CD4-positive, alpha-beta T cell (primary cell): ENCODE measurements at places on chromosomes 12 and 14. TPM values are rescaled to one million over a fixed set of nuclear protein-coding genes. Genes with fewer than 3 reads are reported as not detected.
A peak's percentile ranks its signal among the peaks of the same experiment; 100 is the strongest.

The TOMM20L gene
- not detected for total RNA-seq

The LRFN5 gene
- not detected for total RNA-seq

The DHRS1 gene
- 23.5 TPM for total RNA-seq

The GAPDH gene
- total RNA-seq = 498 TPM

The TAS2R7 gene
- not detected for total RNA-seq

The GAS2L3 gene
- 0.22 TPM for total RNA-seq

The ALX1 gene
- not detected for total RNA-seq

The ITGA5 gene
- total RNA-seq = 143 TPM

- H3K4me3 ChIP-seq = no peak overlapping the region
- no peak overlapping the region for H3K27ac ChIP-seq
- H3K4me1 ChIP-seq = no peaks in the 10 kb centered on the region
- H3K27me3 ChIP-seq = peaks cover 6% of the 10 kb centered on the region
Observed at GRCh38 chr12:71567537-71567936, 96.1 kb downstream of the ZFC3H1 start.

DNA sequence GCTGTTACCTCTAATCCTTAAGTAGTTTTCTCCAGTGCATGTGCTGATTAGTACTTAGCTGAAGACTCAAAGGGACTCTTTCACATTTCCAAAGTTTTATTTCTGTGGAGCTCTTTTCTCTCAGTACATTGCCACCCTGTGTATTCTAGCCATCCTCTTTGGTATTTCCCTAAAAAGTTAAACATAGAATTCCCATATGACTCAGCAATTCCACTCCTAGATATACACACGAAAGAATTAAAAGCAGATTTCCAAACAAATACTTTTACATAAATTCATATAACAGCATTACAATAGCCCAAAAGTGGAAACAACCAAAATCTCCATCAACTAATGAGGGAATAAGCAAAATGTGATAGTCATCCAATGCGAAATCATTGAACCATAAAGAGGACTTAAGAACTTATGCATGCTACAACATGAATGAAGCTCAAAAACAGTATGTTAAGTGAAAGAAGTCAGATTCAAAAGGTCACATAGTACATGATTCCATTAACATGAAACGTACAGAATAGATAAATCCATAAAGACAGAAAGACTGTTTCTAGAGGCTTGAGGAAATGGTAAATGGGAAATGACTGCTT, 9.0 kb upstream of the NOVA1 start:
- no peaks in the 10 kb centered on the region for H3K4me1 ChIP-seq
- no peak overlapping the region for H3K4me3 ChIP-seq
- H3K36me3 ChIP-seq = no peaks in the 10 kb centered on the region
- DNase-seq = no peak
- H3K27ac ChIP-seq = no peak overlapping the region

GRCh38 chr14:99026471-99026870, 245.5 kb downstream of the BCL11B start:
- H3K4me1 ChIP-seq = peaks cover 12% of the 10 kb centered on the region
- H3K4me3 ChIP-seq = no peak overlapping the region
- H3K36me3 ChIP-seq = no peaks in the 10 kb centered on the region
- H3K27ac ChIP-seq = no peak overlapping the region

DNA sequence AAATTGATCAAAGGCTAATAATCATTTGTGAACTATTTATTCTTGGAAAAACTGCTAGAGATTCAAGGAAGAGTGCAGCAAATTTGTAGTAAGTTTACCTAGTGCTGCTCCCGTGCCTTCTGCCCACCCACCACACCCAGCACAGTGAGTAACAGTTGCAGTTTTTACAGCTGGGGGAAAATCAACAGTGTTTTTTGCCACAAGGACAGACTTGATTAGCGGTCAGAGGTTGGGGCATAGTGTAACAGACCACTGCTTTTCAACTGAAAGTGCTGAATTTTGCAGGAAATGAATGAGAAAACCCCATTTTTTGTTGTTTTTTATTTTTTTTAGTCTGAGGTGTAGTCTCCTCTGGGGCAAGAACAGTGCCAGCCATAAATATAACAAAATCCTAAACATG, 7.5 kb upstream of the KLRK1 start:
- DNase-seq = no peak
- H3K27me3 ChIP-seq = peaks cover 6% of the 10 kb centered on the region
- no peaks in the 10 kb centered on the region for H3K4me1 ChIP-seq

DNA sequence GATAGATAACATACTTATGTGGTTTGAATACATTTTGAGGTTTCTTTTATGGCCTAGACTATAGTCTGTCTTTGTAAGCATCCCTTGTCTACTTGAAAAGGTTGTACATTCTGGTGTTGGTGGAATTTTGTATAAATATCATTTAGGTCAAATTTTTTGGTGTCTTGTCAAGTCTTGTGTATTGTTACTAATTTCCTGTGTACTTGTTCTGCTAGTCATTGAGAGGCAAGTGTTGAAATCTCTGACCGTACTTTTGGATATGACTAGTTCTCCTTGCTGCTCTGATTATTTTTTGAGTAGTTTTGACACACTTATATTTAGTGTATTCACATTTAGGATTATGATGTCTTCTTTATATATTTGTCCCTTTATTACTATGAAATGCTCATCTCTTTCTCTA, 219.6 kb downstream of the CCDC91 start:
- H3K4me3 ChIP-seq = no peak overlapping the region
- H3K27ac ChIP-seq = no peak overlapping the region
- DNase-seq = no peak
- H3K27me3 ChIP-seq = no peaks in the 10 kb centered on the region
- H3K4me1 ChIP-seq = no peaks in the 10 kb centered on the region

- H3K27ac ChIP-seq = no peak overlapping the region
- no peaks in the 10 kb centered on the region for H3K36me3 ChIP-seq
- peaks cover 77% of the 10 kb centered on the region for H3K4me1 ChIP-seq
- DNase-seq = no peak
- no peaks in the 10 kb centered on the region for H3K27me3 ChIP-seq
Observed at GRCh38 chr12:666766-667308, 3.6 kb upstream of the NINJ2 start.

GRCh38 chr12:121427556-121428050, 27.7 kb downstream of the RNF34 start:
- H3K4me1 ChIP-seq = no peaks in the 10 kb centered on the region
- no peak overlapping the region for H3K4me3 ChIP-seq
- DNase-seq = no peak
- H3K36me3 ChIP-seq = peaks cover 82% of the 10 kb centered on the region

DNA sequence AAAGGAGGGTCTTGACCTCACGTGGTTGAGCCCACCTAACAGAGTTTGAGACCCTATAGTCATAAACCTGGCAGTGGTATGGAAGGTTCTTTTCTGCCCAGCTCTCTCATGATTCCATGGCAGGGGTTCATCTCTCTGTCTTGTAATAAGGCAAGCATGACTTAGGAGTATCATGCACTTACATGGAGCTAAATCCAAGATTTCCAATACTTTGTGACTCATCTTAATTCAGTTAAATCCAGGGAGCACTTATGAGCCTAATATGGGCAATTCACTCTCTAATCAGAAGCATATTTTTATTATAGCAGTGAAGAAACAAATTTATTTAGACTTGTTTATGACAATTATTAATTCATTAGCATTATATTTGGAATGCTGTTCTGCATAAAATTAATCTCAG, 131.8 kb upstream of the CPSF6 start:
- H3K4me1 ChIP-seq = no peaks in the 10 kb centered on the region
- no peak overlapping the region for H3K4me3 ChIP-seq
- H3K27ac ChIP-seq = no peak overlapping the region
- H3K27me3 ChIP-seq = no peaks in the 10 kb centered on the region

- no peak overlapping the region for H3K27ac ChIP-seq
- H3K27me3 ChIP-seq = peaks cover 22% of the 10 kb centered on the region
- H3K36me3 ChIP-seq = no peaks in the 10 kb centered on the region
- DNase-seq = no peak
- H3K4me3 ChIP-seq = no peak overlapping the region
Observed at GRCh38 chr14:102545461-102546265, 36.1 kb upstream of the ANKRD9 start.

- no peaks in the 10 kb centered on the region for H3K4me1 ChIP-seq
- DNase-seq = no peak
- H3K4me3 ChIP-seq = no peak overlapping the region
- no peaks in the 10 kb centered on the region for H3K36me3 ChIP-seq
- no peaks in the 10 kb centered on the region for H3K27me3 ChIP-seq
Observed at GRCh38 chr14:84234281-84234680, 1295.7 kb upstream of the FLRT2 start.

- H3K27me3 ChIP-seq = no peaks in the 10 kb centered on the region
- H3K4me1 ChIP-seq = no peaks in the 10 kb centered on the region
- no peak for DNase-seq
- H3K4me3 ChIP-seq = no peak overlapping the region
- no peak overlapping the region for H3K27ac ChIP-seq
- H3K36me3 ChIP-seq = no peaks in the 10 kb centered on the region
Observed at GRCh38 chr12:87096082-87096585, 839.9 kb upstream of the MGAT4C start.

GRCh38 chr12:108319277-108320234, 19.6 kb downstream of the CMKLR1 start:
- H3K4me1 ChIP-seq = peaks cover 7% of the 10 kb centered on the region
- no peaks in the 10 kb centered on the region for H3K27me3 ChIP-seq
- DNase-seq = no peak
- H3K36me3 ChIP-seq = no peaks in the 10 kb centered on the region

DNA sequence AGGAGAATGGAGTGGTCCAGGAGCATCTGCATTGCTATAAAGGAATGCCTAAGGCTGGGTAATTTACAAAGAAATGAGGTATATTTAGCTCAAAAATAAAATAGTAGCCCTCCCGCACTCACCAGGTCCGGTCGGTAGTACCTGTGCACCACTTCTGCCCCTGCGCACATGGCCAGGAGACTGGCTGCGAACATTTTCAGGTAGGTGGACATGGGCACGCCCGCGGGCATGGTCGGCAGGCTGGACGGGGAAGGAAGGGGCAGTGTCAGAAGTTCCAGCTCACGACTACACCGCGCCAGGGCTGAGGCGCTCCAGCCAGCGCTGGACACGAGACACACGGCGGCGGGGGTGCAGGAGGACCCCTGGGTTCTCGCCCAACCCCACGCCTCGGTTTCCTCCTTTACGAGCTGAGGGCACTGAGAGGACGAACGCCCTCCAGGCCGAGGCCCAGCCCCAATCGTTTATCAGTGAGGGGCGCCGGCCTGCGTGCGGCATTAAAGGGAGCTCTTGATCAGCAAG, 9.1 kb upstream of the TDG start:
- no peak for DNase-seq
- H3K27ac ChIP-seq = peak overlapping the region; percentile 64
- H3K4me1 ChIP-seq = peaks cover 25% of the 10 kb centered on the region
- H3K4me3 ChIP-seq = peak overlapping the region; percentile 95
- peaks cover 27% of the 10 kb centered on the region for H3K36me3 ChIP-seq

GRCh38 chr12:95553197-95553943, 2.1 kb upstream of the USP44 start:
- H3K27ac ChIP-seq = peak overlapping the region; percentile 21
- peaks cover 15% of the 10 kb centered on the region for H3K4me1 ChIP-seq
- H3K27me3 ChIP-seq = no peaks in the 10 kb centered on the region
- no peak for DNase-seq
- H3K36me3 ChIP-seq = no peaks in the 10 kb centered on the region

DNA sequence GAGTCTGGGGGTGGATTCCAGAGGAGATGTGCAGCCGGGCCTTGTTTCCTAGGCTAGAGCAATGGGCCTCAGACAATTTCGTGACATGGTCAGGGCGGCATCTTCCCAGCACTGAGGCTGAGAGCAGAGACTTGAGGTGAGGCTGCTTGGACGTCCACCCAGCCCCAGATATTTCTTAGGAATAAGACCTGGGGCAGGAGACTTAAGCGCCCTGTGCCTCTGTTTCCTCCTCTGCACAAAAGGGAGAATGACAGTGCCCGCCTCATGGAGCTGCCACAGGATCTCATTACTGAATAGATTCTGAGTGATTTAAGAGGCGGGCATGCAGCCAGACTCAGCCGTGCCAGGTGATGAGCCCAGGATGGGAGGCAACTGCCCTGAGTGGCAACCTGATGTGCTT, 297.9 kb upstream of the SFSWAP start:
- no peaks in the 10 kb centered on the region for H3K27me3 ChIP-seq
- no peaks in the 10 kb centered on the region for H3K4me1 ChIP-seq
- no peak overlapping the region for H3K27ac ChIP-seq

DNA sequence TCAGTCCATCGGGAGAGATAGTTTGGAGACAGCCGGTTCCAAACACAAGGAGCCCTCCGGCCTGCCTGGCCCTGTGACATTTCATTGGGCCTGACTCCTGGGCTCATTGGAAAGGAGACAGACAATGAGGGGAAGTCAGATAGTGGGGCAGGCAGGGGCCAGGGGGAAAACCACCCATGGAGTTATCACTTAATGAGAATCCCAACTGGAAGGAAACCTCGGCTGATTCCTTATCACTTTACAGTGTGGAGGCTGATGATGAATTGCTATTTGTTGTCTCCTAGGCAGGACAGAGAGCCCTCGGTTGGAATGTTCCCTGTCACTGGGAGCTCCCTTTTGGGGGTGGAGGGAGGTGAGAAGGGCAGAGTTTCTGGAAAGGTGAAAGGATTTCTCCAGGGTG, 44.4 kb downstream of the TBX5 start:
- H3K4me1 ChIP-seq = no peaks in the 10 kb centered on the region
- H3K27me3 ChIP-seq = no peaks in the 10 kb centered on the region
- no peak overlapping the region for H3K4me3 ChIP-seq
- DNase-seq = no peak
- no peaks in the 10 kb centered on the region for H3K36me3 ChIP-seq

GRCh38 chr12:27272373-27273028, 28.4 kb downstream of the STK38L start:
- H3K36me3 ChIP-seq = peaks cover 4% of the 10 kb centered on the region
- H3K27me3 ChIP-seq = no peaks in the 10 kb centered on the region
- H3K4me3 ChIP-seq = no peak overlapping the region
- DNase-seq = no peak

GRCh38 chr12:60394665-60395064, 798.8 kb downstream of the SLC16A7 start:
- no peak overlapping the region for H3K4me3 ChIP-seq
- H3K36me3 ChIP-seq = no peaks in the 10 kb centered on the region
- no peak for DNase-seq
- H3K4me1 ChIP-seq = no peaks in the 10 kb centered on the region

DNA sequence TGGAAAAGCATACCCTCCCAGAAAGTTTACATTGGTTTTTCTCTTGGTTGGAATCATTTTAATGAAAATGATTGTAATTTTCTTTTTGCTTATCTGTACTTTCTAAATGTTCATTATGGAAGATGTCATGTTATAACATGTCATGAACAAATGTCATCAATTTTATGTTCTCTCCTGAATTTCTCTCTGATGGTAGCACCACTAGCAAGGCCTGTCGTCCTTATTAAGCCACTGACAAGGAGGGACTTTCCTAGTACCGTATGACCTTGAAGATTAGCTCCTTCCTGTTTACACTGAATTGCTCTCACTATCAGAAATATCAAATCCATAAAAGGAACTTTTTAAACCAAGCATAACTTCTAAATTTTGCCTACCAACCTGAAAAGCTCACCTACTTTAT, 99.0 kb downstream of the ESR2 start:
- H3K4me1 ChIP-seq = peaks cover 30% of the 10 kb centered on the region
- H3K36me3 ChIP-seq = peaks cover 41% of the 10 kb centered on the region
- H3K4me3 ChIP-seq = no peak overlapping the region
- DNase-seq = peak; percentile 66

- H3K36me3 ChIP-seq = no peaks in the 10 kb centered on the region
- H3K4me1 ChIP-seq = no peaks in the 10 kb centered on the region
- no peak overlapping the region for H3K4me3 ChIP-seq
- no peak overlapping the region for H3K27ac ChIP-seq
- DNase-seq = peak; percentile 87
Observed at GRCh38 chr14:106044949-106045596, 518.7 kb downstream of the TMEM121 start.

GRCh38 chr12:63276537-63277365, 125.8 kb upstream of the AVPR1A start:
- no peak for DNase-seq
- no peaks in the 10 kb centered on the region for H3K36me3 ChIP-seq
- H3K27ac ChIP-seq = no peak overlapping the region
- no peaks in the 10 kb centered on the region for H3K4me1 ChIP-seq
- no peaks in the 10 kb centered on the region for H3K27me3 ChIP-seq
